ENCODE measurements at places on chromosomes 1 and 21.

- no peak for DNase-seq
Measured at GRCh38 chr1:226548256-226549093, at the start of gene STUM. STUM (plus strand) TSS chr1:226548764; CDS start chr1:226548905, 141 bp downstream.

- peak; percentile 33 for DNase-seq
Measured at GRCh38 chr1:166975361-166976129, at the start of gene ILDR2. ILDR2 (minus strand) TSS chr1:166975540; CDS start chr1:166975268, 272 bp downstream.

DNA sequence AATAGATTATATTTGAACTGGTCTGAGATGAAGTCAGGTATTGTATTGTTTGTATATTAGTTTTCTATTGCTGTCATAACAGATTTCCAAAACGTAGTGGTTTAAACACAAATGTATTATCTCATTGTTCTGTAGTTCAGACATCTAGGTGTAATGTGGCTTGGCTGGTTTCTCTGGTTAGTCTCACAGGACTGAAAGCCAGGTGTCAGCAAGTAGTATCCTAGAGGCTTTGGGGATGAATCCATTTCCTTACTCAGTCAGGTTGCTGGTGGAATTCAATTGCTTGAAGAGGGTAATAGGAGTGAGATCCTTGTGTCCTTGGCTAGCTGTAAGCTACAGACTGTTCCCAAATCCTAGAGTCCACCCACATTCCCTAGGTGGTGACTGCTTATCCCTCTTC lies 675.8 kb downstream of the NCAM2 start:
- DNase-seq, result no peak

GRCh38 chr1:84060781-84061180 lies 61.8 kb upstream of the TTLL7 start:
- no peak for DNase-seq

DNA sequence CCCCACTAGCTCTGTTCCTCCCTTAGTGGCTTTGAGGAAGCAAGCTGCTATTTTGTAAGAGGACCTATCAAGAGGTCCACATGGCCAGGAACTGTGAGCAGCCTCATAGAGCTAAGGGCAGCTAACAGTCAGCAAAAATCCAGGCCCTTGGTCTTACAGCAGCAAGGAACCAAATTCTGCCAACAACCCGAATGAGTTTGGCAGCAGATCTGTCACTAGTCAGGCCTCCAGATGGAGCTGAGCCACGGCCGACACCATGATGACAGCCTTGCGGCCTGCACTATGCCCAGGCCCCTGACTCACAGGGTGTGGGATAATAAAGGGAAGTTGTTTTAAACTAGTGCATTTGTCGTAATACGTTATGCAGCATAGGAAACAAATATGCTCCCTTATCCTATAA lies 28.0 kb upstream of the H3-3A start:
- no peak for DNase-seq

DNA sequence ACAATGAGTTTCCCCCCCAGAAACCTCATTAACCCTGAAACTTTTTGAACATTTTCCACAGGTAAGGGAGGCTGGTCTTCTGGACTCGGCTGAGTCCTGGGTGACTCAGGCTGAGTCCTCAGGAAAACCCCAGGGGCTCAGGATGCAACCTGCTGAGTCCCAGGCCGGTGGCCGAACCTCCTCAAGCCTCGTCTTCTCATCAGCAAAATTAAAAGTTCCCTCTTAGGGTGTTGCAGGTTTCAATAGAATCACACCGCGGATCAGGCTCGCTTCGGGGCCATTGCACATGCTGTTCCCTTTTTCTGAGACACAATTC lies 35.0 kb upstream of the GRHL3 start:
- no peak for DNase-seq

- DNase-seq, result no peak
Measured at GRCh38 chr1:38784452-38785284, 74.9 kb downstream of the RRAGC start.

DNA sequence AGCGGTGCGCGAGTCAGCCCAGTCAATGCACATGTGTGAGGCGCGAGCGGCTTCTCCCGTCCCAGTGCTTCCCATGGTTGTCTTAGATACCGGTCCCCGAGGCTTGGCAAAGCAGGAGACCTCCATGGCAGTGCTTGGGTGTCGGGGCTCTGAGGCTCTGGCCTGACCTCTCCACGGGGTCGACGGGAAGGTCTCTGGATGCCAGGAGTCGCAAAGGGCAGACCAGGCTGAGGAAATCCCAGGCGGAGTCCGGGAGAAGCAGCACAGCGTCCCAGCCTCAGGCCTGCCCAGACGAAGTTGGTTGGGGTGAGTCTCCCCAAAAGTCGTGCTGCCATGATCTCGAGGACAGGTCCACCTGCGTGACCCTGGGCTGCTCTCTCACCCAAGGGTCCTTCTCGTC lies 3881.6 kb downstream of the SRGAP2C start:
- no peak for DNase-seq

GRCh38 chr21:27129215-27129614 lies 162.3 kb upstream of the ADAMTS5 start:
- DNase-seq, result no peak

DNA sequence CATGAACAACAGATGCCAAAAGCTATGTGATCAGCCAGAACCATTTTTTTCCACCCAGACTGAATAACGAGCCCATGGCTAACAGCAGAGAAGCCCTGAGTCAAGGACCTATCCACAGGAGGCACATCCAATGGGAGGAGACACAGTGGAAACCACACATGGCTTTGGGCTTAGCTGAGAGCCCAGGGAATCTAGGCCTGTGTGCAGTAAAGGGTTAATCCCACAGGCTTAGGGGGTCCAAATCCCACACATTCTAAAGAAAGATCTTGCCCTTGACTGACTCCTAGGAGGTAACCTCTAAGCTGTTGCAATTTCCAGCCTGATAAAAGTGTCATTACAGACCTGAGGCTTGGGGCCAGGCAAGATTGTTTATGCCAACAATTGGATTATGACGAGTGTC lies 194.5 kb downstream of the DSCAM start:
- no peak for DNase-seq

DNA sequence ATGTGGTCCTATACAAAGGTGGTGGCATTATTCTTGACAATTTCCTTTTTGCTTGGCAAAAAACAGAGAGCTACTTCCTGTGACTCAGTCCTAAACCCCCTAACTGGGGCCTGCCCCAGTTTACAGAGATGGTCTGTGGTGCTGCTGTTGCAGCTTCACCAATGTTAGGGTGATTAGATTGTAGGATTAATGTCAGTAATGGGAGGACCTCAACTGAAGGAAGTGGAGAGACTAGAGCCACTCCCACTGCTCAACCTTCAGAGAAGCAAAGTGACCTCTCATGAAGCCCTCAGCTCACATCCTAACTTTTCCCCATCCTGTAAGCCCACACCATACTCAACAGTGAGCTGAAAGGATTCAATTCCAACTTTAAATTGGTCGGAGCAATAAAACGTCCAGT lies 3.6 kb downstream of the S100A6 start:
- no peak for DNase-seq

DNA sequence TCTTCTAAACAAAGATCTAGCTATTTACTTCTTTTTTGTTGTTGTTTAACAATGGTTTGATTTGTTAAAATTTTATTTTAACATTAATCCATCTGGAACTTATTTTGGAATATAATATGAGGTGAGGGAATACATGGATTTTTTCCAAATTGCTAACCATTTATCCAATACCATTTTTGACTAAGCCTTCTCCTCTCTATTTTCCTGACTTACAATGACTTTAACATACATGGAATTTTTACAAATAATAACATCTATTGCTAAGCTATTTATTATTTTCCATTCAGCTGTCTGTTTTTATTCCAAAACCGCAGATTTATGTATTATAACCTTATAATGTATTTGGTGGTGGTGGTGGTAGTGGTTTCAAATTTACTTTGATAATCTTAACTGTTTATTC lies 420.3 kb upstream of the ADGRL2 start:
- DNase-seq, result no peak

DNA sequence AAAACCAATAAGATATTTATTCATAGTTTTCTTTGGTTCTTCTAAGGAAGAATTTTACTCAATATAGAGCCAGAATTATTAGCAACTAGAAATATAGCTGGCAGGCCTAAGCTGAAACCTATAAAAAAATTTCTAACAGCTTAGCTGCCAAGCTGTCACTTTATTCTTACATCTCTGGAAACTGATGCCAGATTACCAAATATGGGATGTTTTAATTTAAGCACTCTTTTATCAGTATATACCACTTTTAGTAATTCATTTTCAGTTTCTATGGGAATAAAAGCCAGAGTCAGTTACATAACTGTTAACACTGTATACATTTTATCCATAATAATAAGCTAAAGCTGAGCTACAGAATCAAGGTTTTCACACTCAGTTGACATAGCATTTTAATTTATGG lies 68.7 kb upstream of the MPC2 start:
- DNase-seq, result no peak
